ENCODE measurements at places on chromosomes 1 and 21. TPM values are rescaled to one million over a fixed set of nuclear protein-coding genes. Genes with fewer than 3 reads are reported as not detected.
A peak's percentile ranks its signal among the peaks of the same experiment; 100 is the strongest.

DNA sequence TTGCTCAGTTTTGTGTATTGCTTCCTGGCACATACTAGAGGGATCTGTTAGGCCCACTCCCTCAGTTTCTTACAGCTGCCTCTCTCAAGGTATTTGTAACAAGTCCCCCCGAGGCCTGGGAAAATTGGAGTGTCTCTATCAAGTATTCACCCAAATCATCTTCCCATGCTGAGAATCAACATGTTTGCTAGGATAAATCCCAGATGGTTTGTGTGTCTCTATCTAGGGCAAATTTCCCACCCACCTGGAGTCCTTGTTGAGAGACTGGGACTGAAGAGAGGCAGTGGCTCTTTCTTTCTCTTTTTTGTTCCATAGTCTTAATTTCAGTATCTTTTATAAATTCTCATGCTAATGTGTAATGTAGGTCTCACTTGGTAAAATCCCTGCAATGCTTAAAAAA lies 58.0 kb downstream of the OLFM3 start:
- no peak for DNase-seq

DNA sequence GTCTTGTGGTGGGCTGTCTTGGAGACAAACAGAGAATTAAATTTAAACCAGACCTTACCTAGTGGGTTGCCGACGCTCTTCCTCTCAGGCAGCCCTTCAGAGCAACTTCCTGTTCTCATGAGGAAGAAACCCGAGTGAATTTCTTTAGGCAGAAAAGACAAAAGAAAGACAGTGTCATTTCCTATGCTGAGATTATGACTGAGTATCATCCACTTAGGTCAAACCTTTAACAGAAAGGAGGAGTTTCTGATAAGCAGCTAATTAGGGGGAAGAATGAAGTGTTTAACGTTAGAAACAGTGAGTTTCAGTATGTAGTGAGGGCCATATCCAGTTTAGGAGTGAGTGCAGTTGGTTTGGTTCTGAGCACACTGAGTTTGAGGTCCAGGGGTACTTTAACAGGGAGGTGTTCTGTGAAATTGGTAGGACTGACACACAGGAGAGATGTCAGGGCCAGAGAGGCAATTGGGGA lies 38.7 kb downstream of the FASLG start:
- DNase-seq = no peak

DNA sequence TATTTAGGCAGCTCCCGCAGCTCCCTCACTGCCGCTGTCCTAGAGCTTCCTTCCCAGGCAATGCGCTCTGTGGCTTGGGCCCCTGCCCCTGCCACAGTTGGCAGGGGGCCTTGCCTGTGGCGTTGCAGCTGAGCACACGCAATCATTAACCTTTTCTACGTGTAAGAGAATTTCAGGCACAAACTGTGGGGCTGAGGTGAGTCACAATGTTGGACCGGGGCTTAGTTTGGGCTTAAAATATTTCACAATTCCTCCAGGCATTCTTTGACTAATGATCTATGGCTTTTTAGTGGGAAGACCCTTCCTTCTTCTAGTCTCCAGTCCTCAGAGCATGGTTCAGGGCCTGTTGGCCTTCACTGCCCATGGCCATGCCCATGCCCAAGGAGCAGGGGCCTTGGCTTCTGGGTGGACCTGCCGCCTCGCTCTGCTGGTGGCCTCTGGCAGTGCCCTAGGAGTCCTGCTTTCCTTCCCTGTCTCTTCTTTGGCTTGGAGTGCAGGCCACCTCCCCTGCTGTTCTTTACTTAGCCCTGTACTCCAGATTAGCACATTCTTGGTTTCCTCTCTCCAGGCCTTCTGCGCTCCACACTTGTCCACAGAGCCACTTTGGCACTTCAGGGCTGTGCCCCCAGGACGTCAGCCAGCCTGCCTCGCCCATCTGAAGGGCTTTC lies 39.2 kb downstream of the MAPKAPK2 start:
- DNase-seq = peak; percentile 42

DNA sequence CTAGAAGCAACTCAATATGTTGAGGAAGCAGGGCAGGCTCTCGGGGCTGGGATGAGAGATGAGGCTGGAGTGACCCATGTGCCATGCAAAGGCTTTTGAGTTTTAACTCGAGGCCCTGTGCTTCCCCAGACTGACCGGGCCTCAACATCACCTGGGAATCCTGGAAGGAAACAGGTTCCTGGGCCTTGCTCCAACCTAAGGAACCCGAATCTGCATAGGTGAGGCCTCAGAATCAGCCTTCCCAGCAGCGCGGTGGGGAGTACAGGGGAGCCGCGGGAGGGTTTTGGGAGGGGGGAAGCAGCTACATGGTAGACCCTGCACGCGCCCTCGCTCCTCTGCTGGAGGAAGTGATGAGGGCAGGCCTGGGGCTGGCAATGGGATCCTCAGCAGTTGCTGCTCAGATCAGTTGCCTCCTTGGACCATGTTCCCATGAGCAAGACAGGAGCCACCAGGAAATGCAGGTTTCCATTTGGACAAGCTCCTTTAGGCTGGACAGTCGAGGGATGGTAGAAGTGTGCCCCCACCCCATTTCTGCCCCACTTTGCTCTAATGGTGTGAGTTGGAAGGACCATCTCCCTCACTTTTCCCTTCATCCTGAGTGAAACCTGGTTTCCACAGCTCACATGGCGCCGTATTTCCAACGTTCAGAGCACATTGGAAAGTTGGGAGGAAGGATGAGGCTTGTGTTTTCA lies 4.5 kb upstream of the KIAA1614 start:
- peak; percentile 32 for DNase-seq

GRCh38 chr1:11924334-11925195 lies 1.7 kb downstream of the KIAA2013 start:
- no peak for DNase-seq

DNA sequence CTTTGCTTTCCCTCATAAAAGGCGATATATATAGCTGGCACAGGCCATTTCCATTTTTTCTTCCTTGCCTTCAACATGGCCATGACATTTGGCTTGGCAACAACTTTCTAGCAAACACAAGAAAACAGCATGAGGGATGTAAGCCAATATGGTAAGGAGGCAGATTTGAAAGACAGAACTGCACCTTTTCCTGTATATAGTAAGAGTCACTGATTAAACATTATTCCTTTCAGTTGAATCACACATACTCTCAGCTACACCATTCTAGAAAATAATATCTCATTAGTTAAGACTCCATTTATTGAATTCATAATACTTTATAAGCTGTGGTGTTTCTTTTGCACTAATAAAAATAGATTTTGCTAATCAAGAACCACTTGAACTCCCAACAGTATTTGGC lies 9.5 kb downstream of the SIKE1 start:
- DNase-seq = no peak

DNA sequence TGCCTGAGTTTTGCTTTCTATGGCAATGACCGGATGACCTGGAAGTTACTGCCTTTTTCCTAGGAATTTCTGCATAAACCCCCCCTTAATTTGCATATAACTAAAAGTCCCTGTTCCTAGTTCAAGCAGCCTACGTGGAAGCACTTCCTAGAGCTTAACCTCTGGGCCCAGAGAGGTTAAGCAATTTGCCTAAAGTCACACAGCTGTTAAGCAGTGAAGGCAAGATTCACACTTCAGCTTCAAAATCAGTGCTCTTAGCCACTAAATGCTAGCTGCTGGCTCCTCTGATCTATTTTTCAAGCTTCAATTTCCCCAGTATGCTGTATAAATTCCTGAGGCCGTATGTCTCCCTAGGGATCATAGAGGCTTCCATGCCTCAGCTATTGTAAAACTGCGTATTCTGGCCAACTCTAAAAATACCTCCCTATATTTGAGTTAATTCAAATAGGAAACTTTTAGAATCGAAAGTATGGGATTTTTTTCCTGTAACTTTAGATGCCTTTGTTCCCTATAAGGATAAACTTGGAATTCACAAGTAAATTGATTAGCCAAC lies 53.1 kb upstream of the CD5L start:
- no peak for DNase-seq

GRCh38 chr1:242842094-242842493 lies 317.6 kb upstream of the PLD5 start:
- no peak for DNase-seq

- no peak for DNase-seq
These were observed 83.1 kb downstream of the CAPZB start for GRCh38 chr1:19402031-19402813.

GRCh38 chr1:68819190-68819829 lies 322.4 kb upstream of the DEPDC1 start:
- DNase-seq = no peak

- no peak for DNase-seq
These were observed 301.2 kb downstream of the DUSP10 start for GRCh38 chr1:221440658-221441057.

- no peak for DNase-seq
These were observed 118.6 kb downstream of the AKT3 start for GRCh38 chr1:243731301-243731891.

GRCh38 chr21:34887725-34888568 lies 161.2 kb downstream of the RUNX1 start:
- peak; percentile 54 for DNase-seq

DNA sequence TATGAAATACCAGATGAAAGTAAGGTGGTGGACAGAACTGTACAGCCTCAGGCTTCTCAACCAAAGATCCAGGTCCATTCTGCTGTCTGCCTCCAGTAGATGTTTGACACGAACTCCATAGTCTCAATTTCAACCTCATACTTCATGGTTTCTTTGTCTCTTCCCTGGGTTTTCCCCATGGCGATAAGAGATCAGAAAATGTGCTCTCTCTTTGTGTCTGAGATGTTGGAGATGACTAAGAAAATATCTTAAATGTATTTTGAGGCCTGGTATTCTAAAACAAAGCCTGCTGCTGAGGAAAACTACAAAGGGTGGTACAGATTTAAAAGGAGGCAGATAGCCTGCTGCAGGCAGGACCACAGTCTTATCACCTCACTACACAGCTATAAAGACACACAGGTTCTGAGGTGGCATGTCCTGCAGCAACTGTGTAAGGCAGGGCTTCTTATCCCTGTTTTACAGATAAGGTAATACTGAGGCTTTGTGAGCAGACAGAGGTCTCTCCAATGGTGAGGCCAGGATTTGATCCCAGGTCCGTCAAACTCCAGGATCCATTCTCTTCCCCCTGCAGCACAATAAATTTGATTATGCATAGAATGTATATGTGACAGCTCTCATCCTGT lies 40.0 kb upstream of the CACNA1E start:
- no peak for DNase-seq

GRCh38 chr1:59094001-59094400 lies 202.9 kb upstream of the FGGY start:
- no peak for DNase-seq

GRCh38 chr1:15669074-15669473 lies 15.0 kb upstream of the PLEKHM2 start:
- no peak for DNase-seq

DNA sequence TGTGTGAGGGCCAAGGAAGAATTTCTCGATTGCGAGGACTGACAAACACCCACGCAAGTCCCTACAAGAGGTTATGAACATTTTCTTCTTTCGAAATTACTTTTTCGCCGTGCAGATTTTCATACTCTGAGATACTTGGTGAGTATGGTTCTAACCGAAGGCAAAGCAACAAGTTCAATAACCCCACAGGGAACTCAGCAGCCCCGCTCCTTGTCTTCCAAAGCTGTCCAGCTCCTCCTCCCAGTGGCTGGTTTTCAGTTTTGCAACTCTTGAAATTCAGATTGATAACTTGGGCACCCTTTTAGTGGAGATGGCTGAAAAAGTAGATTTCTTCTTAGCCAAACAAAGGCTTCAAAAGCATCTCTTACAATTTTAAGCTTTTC lies 154.4 kb downstream of the SETD4 start:
- DNase-seq = no peak

GRCh38 chr1:116393792-116394191 lies 20.7 kb downstream of the ATP1A1 start:
- no peak for DNase-seq

GRCh38 chr1:246343251-246343650 lies 163.8 kb downstream of the SMYD3 start:
- no peak for DNase-seq

DNA sequence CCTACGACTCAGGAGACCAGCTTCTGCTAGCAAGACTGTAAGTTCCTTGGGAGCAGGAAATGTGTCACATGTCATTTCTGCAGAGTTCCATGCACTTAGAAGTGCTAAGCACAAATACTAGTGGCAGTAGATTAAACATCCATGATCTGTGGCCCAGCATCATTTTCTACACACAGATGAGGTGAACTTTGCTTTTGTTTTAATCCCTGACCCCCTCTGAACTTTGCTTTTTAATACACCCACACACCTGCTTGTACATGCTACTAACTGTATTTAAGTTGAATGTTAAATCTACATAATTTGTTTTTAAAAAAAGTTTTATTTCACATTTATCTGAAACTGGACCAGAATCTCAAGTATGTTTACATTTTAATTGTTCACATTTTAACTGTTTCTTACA lies 24.5 kb downstream of the SLC35D1 start:
- DNase-seq = no peak

DNA sequence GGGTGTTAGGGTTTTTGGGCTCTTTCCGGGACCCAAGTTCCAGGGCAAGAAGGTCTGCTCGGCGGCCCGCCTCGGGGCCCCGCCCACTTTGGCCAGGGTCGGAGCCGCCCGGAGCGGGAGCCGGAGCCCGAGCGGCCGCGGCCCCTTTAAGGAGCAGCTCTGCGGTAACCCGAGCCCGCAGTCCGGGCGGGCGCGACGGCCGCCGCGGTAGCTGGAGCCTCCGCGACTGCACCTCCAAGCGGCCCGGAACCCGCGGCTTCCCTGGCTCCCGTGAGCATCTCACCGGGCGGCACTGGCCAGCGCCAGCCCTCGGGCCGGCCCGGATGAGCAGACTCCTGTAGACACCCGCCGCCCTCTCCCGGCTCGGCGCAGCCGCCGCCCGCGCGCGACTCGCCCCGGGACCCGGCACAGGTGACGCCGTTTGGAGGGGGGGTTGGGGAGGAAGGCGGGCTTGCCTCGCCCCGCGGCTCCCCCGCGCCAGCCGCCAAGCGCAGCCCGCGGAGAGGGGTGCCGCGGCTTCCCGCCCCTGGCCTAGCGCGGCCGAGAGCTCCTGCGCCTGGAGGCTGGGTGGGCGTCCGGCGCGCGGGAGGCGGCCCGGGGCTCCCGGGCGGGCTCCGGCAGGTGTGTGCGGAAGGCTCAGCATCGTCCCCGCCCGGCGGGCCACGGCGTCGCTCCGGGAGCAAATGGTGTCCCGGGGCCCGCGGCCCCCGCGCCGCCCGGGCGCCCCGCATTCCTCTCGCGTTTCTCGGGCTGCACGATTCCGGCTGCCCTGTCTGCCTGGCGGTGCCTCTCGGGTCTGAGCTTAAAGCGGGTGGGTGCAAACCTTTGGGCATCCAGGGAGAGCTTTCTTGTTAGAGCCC lies at the start of gene TLCD4:
TSS of gene TLCD4 (plus strand) at position 149 of the 860 bp plus-strand sequence. CDS start 26,547 bp downstream, outside the sequence.
- peak; percentile 71 for DNase-seq

- no peak for DNase-seq
These were observed 778 bp downstream of the EVI5 start for GRCh38 chr1:92784021-92784638.

IL24 gene
- not detected for total RNA-seq

H6PD gene
- 72.9 TPM for total RNA-seq

MAB21L3 gene
- total RNA-seq = 0.94 TPM

PKLR gene
- total RNA-seq = not detected

TMEM52 gene
- total RNA-seq = 3.3 TPM

OR10J1 gene
- total RNA-seq = not detected

LRRC71 gene
- not detected for total RNA-seq

CREG1 gene
- 62.7 TPM for total RNA-seq
